ENCODE measurements at places on chromosomes 5 and 9.
A peak's percentile ranks its signal among the peaks of the same experiment; 100 is the strongest.

GRCh38 chr5:8471581-8471980 lies 602.6 kb downstream of the MTRR start:
- DNase-seq = no peak

DNA sequence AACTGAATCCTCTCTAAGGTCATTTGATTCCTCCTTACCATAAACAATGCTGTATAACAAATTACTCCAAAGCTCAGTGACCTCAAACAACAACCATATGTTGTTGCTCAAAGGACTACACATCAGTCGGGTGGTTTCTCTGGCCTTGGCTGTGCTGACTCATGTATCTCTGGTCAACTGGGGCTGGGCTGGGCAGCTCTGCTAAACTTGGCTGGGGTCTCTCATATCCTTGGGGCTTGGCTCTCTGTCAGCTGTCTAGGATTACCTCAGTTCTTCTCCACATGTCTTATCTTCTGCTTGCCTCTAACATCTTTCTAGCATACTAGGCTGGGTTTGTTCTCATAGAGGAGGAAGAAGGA lies 86.4 kb downstream of the GALNT10 start:
- DNase-seq = no peak

GRCh38 chr5:116303340-116303739 lies 218.5 kb downstream of the COMMD10 start:
- DNase-seq = no peak

GRCh38 chr5:12399868-12400267 lies 495.6 kb upstream of the CTNND2 start:
- no peak for DNase-seq

DNA sequence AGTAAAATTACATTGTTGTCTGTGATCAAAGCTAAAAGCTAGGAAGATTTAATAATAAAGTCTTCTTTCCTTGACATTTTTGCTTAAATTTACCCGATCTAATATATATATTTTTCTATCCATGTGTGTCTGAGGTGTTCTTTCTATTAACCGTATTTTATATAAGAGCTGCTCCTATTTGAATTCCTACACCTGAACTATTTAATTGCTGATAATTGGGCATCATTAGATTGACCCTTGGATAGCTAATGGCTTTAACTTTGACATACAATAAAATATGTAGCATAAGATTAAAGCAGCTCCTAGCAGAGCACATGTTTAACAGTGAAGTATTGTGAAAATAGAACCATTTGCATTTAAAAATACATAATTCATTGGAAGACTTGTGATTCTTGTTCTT lies 792.7 kb downstream of the MAT2B start:
- DNase-seq = no peak

DNA sequence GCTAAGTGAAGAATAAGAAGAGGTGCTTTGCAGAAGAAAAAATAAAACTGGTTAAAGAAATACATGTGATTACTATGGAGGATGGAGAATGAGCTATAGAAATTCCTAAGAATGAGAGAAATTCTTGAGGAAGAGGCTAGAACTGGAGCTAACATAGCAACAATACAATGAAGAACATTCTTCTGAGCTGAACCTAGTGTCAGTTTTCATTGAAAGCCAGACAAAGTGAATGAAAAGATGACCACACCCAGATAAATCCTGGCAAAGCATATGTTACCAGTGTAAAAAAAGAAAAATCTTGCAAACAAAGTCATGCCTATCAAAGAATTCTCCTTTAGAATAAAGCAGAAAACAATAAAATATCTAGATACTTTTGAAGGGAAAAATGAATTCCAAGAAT lies 39.6 kb downstream of the SGCD start:
- DNase-seq = no peak

- no peak for DNase-seq
Observed at GRCh38 chr5:179345433-179346321, at the start of gene ADAMTS2. TSS of gene ADAMTS2 (minus strand) at chr5:179345461. CDS start at chr5:179345328, 133 bp downstream.

- DNase-seq = no peak
Observed at GRCh38 chr5:88183255-88183654, 85.4 kb downstream of the TMEM161B start.

GRCh38 chr9:135230817-135231520 lies 143.5 kb downstream of the OLFM1 start:
- no peak for DNase-seq

GRCh38 chr5:52825826-52826225 lies 38.1 kb downstream of the ITGA1 start:
- no peak for DNase-seq

DNA sequence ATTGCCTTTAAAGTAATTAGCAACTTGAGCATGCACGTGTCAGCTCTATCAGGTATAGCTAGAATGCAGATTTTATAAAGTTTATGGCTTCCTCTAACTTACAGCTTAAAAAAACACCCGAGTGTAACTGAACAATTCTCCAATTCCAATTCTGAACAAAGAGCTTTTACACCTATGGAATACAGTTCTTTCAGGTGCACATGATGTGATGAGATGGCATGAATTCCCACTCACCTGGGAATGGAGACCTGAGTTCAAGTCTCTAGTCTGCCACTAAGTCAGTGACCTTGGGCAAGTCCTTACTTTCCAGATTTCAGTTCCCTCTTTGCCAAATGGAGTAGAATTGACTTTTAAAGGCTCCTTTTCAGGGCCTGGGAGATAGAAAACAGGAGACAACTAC lies 1.8 kb downstream of the ZFAND5 start:
- no peak for DNase-seq

DNA sequence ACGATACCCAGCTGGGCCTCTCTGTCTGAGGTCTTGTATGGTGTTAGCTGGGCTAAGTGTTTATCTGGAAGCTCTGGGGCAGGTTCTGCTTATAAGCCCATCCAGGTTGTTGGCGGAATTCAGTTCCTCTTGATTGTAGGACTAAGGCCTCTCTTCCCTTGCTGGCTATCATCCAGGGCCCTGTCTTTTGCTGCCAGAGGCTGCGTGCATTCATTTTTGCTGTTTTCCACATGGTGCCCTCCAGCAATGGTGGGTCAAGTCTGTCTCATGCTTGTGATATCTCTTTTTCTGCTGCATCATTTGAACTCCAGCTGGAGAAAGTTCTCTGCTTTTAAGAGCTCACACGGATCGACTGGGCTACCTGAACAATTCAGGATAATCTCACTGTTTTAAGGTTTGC lies 105.7 kb upstream of the ZNF618 start:
- DNase-seq = no peak

DNA sequence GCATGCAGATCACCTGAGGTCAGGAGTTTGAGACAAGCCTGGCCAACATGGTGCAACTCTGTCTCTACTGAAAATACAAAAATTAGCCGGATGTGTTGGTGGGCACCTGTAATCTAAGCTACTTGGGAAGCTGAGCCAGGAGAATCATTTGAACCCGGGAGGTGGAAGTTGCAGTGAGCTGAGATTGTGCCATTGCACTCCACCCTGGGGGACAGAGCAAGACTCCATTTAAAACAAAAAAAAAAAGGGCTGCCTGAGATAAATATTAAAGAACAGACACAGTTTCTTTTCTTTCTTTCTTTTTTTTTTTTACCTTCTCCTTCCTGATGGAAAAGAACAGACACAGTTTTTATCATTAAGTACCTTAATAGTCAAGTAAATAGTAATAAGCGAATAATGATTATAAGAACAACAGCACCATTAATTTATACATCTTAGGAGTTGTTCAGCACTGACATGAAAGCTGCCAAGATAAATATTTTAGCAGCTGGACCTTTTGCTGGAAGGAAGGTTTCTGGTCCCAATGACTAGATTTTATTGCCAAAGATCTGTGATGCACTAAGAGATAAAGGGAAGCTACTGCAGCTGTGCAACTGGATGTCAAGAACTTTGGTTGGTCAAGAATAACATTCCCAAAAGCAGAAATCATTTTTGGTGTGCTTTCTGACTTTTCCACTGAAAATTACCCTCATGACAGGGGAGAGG lies 7.0 kb downstream of the CENPP start:
- DNase-seq = no peak

GRCh38 chr9:8895106-8895860 lies 1095.7 kb upstream of the DMAC1 start:
- no peak for DNase-seq

DNA sequence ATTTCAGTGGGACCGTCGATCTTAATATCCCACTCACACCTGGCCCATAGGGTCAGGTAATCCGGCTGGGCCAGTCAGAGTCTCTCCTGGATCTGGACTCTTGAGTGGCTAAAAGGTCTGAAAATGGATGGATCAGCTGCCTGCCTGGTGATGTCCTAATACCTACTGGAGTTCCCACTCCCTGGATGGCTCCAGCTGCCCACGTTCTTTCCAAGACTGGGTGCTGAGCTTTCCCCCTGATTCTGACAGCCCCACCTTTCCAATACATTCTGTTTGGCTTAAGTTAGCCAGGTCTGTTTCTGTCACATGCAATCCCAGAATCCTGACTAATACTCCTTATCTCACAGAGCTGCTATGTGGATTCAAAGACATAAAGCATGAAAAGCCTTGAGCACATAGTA lies 10.2 kb downstream of the SH3PXD2B start:
- DNase-seq = no peak

DNA sequence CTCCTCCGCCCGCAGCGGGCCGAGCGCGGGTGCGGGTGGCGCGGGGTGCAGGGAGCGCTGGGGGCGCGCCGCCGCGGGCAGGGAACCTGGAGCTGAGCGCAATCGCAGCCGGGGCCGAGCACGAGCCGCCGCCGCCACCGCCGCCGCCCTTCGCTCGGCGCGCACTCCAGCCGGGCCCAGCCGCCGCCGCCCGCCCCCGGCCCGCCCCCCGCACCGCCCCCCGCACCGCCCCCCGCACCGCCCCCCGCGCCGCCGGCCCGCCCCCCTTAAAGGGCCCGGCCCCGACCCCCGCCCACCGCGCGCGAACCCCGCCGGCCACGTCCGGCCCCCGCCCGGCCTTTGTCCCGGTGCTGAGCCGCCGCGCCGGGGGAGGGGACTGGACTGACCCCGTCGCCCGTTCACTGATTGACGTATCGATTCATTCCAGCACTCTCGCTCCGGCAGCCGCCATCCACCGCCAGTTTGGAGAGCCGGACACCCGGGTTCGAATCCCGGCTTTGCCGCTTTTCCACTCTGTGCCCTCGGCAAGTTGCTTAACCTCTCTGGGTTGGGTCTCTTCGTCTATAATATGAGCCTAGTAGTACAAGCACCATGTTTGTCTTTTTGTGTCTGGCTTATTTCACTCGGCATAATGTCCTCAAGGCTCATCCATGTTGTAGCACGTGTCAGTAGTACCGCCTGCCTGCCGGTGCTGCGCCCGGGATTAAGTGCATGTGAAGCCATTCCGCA lies at the start of gene SH3PXD2B:
Gene SH3PXD2B (minus strand): TSS at position 168 of the 729 bp plus-strand sequence. CDS start 173 bp downstream, outside the sequence.
- peak; percentile 15 for DNase-seq

DNA sequence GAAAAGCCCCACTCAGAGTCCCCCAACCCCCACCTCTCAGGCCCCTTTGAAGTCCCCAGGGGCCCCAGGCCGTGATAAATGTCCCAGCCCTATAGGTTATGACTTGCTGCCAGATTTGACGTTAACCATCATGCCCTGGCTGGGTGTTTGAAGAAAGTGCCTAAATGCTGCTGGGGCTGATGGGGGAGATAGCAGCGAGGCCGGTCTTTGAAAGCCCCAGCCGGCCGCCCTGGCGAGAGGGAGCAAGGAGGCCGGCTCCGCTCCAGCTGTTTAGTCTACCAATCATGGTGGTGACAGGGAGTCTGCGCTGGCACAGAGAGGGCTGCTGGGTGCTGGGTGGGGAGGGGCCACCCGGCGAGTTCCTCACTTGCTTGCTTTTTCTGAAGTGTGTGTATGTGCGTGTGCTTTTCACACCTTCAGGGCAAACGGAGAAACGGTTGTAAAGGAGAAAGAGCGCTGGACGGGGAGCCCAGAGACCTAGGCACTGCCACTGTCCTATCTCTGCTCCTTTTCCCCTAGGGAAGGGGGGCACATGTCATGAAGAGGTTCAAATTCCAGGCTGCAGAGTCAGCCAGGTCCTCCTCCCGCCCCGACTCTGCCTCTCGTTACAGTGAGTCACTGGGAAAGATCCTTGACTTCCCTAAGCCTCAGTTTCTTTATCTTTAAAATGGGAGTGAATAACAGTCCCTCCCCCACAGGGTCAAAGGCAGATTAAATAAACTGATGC lies 126.1 kb upstream of the HAND1 start:
- no peak for DNase-seq

DNA sequence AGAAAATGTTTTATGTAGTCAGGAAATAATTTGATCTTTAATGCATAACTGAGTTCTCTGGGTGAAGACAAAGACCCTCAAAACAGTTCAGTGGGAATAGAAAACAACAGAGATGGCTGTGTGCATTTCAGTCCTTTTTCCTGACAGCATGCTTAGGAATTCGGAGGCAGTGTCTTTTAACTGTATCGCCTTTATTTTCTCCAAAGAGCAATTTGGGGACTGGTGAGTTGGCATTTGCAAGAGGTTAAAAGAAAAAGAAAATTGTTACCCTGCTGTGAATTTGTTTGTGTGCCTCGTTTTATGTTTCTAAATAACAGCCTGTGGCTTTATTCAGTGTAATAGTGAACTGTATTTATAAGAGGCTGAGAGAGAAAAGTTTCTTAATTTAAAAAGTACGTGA lies 227.8 kb upstream of the DMAC1 start:
- no peak for DNase-seq

DNA sequence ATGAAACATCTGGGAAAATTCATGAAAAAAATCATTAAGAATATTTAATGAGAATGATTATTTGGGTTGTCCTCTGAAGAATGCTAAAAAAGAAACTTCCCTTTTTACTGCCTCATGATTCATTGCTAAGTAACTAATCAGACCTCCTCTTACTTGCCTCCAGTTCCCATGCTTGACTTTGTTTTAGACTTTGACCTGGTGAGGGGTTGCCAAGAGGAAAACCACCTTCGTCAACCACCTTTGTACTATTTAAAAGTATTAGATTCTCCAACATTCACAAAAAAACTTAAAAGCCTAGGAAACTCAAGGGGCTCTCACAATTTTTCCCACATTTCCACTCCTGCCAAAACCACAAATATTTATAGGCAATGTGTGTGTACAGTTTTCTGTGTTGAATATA lies 115.2 kb upstream of the ST8SIA4 start:
- no peak for DNase-seq

DNA sequence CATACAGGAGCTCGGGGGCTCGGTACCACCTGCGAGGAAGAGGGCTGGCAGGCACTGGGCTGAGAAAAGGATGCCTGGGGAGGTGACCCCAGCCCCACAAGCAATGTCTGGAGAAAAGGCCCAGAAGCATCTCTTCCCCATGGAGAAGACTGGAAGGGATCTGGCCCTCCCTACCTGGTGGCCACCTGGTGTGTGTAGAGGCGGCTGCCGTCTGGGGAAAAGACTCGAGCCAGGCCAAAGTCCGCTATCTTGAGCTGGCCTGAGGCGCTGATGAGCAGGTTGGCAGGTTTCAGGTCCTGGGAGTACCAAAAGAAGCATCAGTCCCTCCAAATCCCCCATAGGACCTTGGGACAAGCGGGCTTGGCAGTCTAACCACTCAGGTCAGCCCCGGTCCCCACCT lies 3.7 kb downstream of the CDK20 start:
- no peak for DNase-seq

DNA sequence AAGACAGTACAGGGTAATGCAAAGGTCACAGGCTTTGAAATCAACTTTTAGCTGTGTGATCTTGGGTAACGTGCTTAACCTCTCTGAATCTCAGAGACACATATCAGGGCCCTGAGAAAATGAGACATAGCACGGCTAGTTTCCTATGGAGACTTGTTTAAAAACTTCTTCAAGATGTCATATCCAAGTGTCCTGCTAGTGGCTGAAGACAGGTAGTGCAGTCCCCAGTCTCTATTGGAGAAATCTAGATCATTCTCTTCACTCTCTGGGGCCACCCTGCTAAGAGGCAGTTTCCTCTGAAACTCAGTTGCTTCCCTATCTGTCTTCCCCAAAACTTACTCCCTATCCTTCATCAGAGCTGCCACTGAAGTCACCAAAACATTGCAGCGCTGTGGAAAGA lies 30.3 kb upstream of the GRXCR2 start:
- DNase-seq = no peak

GRCh38 chr9:33111631-33112030 lies 35.2 kb upstream of the SMU1 start:
- no peak for DNase-seq
